Muscle of leg (tissue), 16 donors: ENCODE measurements at places on chromosomes 4 and X. TPM values are rescaled to one million over a fixed set of nuclear protein-coding genes. Genes with fewer than 3 reads are reported as not detected.
A peak's percentile ranks its signal among the peaks of the same experiment; 100 is the strongest.

GRCh38 chrX:43953218-43953617, 20.0 kb downstream of the NDP start:
- DNase-seq = no peak

- DNase-seq = peak; percentile 39
Observed at GRCh38 chrX:116667346-116668134, 204.8 kb upstream of the CT83 start.

- DNase-seq = peak; percentile 10
Observed at GRCh38 chr4:152515678-152516077, 20.2 kb downstream of the FBXW7 start.

DNA sequence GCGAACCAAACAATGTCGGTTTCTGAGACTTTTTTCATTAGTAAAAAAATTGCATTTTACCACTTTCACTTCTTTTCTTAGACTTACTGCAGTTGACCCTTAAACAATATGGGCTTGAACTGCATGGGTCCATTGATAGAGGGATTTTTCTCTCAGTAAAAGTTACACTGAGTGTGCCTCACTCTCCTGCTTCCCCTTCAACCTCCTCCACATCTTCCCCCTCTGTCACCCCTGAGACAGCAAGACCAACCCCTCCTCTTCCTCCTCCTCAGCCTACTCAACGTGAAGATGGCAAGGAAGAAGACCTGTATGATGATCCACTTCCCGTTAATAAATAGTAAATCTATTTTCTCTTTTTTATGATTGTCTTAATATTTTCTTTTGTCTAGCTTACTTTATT, 43.4 kb downstream of the TEC start:
- DNase-seq = no peak

DNA sequence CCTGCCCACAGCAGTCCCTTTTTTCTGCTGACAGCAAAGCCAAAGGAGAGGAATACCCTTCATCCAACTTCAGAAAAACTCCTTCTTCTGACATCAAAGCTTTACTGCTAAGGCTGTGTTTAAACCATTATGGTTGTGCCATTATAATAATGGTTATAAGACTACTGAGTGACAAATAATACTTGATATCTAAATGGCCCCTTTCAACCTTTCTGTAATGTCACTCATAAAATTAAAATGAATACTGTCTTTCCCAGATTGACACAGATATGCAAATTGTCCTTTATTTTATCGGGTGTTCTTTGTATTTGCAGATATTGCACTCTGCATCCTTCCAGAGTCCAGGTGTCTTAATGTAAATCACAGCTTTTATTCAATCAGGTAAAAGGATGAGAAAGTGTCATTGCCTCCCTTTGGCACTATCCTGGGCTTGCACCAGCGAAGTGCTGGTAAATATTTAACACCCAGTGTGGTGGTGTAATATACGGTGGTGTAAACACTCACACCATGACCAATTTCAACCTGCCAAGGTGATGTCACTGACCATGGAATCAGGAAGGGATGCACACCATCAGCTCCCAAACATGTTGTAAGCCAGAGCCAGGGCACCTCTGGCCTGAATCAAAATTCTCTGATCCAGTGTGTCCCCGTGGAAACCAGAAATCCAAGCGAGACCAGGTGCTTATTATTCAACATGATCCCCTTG, 139.4 kb upstream of the TENM3 start:
- DNase-seq = no peak

DNA sequence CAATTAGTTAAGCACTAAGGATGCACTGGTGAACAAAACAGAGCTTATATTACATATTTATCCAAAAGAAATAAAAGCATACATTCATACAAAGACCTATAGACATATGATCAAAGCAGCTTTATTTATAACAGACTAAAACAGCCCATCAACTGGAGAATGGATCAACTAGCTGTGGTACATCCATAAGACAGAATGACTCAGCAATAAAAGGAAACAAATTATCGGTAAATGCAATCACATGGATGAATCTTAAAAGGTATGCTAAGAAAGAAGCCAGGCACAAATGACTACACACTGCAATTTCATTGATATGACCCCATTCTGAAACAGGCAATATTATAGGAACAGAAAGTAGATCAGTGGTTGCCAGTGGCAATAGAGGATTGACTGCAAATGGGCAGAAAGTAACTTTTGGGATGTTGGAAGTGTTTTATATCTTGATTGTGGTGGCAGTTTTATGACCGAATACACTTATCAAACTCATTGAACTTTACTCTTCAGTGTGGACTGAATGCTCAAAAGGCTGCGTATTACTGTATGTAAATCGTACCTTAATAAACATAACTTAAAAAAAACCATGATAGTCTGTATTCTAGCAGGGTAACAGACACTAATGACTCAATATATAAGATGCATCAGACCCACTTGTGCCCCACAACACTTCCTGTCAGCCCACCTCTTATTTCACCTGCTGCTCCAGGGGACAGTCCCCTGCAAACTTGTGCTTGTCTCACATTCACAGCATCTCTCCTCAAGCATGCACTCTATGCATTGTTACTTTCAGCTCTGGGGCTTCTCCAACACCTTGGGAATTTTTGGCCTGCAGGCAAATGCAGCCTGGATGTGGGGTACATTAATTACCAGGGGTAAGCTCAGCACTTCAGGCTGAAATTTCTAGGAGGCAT, 59.1 kb downstream of the MID1IP1 start:
- no peak for DNase-seq

The TMSB15C gene
- total RNA-seq = 5.3 TPM

The RBM46 gene
- total RNA-seq = 0.09 TPM
